ENCODE measurements at places on chromosomes 5 and 9.

DNA sequence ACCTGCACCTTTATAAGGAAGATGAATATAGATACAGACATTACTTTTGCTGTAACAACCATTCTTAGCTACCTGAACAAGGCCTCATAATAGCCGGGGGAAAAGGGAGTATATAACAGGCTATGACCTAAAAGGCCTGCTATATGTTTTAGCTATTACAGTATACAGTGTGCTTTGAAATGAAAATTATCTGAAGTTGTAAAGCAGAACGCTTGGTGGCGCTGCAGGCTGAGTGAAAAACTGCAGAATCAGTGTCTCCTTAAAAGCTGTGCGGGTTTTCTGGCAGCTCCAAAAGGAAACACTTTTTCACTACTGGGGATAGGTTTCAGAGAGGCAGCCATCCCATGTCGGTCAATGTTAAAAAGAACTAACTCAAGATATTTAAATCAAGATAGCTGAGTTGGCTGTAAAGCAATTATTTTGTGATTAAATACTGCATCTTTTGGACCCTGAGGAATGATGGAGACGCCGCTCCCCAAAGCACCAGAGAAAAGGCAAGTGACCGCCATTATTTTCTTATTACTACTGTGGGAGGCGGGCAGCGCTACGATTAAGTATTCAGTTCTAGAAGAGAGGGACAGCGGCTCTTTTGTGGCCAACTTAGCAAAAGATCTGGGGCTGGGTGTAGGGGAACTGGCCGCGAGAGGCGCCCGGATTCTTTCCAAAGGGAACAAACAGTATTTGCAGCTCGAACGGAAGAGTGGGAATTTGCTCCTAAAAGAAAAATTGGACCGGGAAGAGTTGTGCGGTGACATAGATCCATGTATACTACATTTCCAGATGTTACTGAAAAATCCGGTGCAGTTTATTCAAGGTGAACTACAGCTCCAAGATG, 5.9 kb downstream of the PCDHB6 start:
- peak; percentile 57 for DNase-seq

DNA sequence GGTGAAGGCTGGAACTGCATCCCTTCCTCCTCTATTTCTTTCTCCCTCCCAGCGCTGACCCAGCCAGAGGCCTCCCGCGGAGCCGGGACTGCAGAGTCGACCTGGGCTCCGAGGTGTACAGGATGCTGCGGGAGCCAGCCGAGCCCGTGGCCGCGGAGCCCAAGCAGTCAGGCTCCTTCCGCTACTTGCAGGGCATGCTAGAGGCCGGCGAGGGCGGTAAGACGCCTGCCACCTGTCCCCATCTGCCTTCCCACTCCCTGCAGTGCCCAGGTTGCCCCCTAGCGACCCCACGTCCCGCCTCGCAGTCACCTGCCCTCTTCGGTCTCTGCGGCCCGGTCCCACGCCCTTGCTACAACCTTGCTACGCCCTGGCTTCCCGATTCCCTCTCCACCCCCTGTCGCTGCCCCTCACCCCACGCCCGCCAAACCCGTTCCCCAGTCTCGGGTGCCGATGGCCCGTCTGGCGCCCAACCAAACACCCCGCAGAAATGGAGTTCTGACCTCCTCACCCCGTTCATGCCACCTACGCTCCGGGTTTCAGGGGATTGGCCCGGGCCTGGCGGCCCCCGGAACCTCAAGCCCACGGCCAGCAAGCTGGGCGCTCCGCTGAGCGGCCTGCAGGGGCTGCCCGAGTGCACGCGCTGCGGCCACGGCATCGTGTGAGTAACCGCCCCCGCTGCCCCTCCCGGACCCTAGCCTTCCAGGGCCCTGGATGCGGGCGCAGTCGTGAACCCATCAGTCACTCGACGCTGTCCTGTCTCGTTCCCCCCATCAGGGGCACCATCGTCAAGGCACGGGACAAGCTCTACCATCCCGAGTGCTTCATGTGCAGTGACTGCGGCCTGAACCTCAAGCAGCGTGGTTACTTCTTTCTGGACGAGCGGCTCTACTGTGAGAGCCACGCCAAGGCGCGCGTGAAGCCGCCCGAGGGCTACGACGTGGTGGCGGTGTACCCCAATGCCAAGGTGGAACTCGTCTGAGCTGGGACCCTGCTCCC, 14.1 kb downstream of the PDLIM4 start:
- DNase-seq = no peak

DNA sequence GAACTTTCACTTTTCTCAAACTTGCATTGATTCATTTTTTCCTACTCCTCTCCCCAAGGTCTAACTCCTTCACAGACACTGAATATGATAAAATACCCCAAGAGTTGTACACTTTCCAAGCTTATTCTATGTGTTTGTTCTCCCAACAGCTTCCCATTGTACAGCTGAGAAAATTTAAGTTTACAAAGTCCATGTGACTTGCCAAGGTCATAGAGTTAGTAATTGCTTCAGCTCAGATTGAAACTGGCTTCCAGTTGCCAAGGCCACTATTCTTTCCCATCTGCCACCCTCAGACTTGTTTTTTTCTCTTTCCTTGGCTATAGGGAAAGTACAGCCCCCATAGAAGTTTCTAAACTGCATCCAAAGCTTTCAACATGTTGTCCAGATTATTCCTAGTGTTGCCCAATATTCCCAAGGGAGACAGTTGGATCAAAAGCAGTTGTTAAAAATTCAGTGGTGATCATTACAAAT, 34.8 kb downstream of the TNFSF8 start:
- no peak for DNase-seq

GRCh38 chr5:65830856-65831255, 95.5 kb upstream of the ERBIN start:
- DNase-seq = no peak

DNA sequence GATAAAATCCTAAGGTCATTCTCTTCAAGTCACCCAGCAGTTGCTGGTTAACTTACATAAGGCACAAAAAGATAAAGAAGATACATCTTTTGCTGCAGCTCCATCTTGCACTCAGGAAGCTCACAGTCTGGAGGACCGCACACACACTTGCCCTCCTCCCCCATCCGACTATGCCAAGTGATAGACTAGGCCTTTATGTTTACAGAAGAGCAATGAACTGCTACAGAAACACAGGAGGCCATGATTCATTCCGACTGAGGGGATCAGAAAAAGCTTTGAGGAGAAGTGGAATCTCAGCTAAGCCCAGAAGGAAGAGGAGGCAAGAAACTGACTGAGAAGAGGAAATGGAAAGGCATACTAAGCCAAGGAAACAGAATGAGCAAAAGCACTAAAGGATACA, 17.4 kb downstream of the NRG2 start:
- DNase-seq = no peak

DNA sequence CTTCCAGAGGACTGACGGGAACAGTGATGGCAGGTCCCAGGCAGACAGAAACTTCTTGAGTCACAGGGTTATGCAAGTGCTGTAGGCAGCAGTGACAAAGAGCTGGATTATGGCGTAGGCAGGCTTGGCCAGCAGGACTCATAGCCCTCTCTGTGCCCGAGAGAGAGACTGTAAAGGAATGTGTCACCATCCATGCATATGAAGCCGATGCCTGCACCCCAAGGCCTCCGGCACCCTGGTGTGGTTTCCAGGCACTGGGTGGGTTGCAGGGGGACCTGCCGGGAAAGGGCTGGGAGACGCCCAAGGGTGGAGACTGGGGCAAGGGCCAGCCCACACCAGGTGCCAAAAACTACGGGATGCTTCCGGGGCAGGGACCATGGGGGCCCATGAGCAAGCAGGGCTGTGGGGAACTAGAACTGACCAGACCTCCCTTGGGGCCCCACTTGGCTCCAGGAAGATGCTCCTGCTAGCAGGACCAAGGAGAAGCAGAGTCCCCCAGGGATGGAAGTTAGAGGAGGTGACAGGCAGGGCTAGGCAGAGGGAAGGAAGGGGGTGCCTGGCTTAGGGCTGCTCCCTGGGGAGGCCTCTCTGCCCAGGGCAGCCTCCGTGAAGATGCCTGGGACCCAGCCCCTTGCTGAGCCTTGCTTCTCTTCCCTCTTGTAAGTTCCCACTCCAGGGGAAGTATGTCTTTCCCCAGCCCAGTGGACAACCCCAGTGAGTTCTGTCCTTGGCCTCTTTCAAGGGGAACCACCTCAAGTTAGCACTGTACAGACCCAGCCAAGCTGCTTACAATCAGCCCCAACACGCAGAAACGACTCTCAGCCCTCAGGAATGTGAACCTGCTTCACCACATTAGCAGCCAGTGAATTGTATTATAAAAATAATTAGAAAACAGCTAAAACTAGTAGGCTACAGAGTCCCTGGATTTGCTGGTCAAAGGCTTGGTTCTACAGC, 10.5 kb upstream of the IPPK start:
- no peak for DNase-seq

DNA sequence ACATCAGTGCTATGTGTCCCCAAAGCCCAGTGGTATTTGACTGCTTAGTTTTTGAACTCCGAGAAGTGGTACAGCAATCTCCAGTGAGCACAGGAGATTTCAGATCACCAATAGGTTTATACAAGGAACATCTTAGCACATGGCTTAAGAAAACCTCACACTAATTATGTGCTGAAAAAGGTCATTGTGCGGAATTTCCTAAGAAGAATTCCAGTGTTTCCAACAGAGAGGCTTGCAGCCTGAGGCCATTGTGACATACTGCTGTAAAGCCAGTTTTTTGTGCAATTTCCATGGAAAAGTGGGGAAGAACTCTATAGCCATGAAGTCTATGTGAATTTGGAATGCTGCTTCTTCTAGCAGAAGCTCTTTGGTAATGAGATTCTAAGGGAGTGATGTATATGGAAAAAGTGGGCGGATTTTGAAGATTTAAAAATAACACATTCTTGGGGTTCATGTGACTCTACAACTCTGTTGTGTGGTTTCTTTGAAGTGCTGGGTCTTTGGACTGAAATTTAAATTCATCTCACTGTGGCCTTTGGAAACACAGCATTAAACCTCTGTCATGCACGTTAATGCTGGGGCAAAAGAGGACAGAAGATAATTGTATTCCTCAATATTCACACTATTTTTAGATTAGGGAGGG, 110.5 kb upstream of the CD180 start:
- DNase-seq = no peak

GRCh38 chr9:6676254-6676921, 30.9 kb upstream of the GLDC start:
- DNase-seq = no peak

- no peak for DNase-seq
Observed at GRCh38 chr5:131649161-131649560, 14.1 kb upstream of the RAPGEF6 start.

DNA sequence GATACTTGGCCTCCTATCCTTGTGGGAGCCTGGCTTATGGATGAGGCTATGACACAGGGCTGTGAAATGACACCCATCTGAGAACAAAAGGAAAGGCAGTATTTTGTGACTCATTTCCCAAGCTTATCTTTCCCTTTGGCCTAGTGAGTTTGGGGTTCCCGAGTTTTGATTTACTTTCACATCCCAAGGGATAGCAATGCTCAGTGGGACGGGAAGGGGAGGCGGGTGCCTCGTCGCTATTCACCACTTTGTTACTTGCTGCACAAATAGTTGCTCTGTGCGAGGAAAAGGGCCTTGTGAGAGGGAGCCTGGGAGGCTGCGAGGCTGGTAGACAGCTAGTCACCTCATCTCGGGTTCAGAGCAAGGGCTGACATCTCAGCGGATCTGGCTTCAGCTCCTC, 59.1 kb upstream of the ENTREP1 start:
- DNase-seq = no peak

GRCh38 chr5:127031147-127031862, 947 bp upstream of the MARCHF3 start:
- no peak for DNase-seq

GRCh38 chr5:150918613-150919012, 13.8 kb upstream of the ZNF300 start:
- no peak for DNase-seq

GRCh38 chr5:80541392-80541791, 28.7 kb downstream of the ANKRD34B start:
- DNase-seq = no peak

GRCh38 chr5:169763376-169764017, 126.4 kb downstream of the DOCK2 start:
- no peak for DNase-seq

DNA sequence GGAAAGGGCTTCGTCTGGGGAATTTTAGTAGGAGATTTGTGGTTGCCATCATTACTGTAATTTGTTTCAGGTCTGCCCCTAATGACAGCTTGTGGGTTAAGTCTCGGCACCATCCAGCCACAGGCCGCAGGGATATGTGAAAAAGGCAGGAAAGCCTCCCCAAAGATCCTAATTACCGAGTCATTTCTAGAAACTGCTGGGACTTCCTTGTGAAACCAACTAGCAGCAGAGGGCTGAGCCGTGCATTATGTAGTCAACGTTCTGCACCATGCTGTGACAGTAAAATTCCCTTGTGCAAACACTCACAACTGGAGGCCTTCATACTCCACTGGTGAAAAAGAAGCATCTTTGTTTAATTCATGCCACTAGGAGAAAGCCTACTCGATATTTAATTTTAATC, 230.3 kb downstream of the MPDZ start:
- no peak for DNase-seq

- DNase-seq = no peak
Observed at GRCh38 chr9:129854588-129855110, 19.4 kb downstream of the USP20 start.

GRCh38 chr5:107605596-107606125, 65.1 kb downstream of the EFNA5 start:
- no peak for DNase-seq

DNA sequence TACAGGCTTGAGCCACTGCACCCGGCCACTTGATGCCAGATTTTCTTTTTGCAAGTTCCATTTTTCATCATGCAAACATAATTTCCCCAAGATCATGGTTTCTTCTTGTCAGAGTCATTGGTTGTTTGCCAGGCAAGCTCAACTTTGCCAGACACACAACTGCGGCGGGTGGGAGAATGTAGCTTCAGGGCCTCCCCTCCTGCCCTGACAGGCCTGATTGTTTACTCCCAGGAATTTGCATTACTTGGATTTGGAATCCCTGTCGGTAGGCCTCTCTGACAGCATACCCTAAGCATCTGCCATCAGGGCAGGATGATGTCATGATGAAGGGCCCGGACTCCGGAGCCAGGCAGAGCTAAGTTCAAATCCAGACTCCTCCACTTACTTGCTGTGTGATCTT, 15.1 kb downstream of the RPS14 start:
- peak; percentile 33 for DNase-seq

DNA sequence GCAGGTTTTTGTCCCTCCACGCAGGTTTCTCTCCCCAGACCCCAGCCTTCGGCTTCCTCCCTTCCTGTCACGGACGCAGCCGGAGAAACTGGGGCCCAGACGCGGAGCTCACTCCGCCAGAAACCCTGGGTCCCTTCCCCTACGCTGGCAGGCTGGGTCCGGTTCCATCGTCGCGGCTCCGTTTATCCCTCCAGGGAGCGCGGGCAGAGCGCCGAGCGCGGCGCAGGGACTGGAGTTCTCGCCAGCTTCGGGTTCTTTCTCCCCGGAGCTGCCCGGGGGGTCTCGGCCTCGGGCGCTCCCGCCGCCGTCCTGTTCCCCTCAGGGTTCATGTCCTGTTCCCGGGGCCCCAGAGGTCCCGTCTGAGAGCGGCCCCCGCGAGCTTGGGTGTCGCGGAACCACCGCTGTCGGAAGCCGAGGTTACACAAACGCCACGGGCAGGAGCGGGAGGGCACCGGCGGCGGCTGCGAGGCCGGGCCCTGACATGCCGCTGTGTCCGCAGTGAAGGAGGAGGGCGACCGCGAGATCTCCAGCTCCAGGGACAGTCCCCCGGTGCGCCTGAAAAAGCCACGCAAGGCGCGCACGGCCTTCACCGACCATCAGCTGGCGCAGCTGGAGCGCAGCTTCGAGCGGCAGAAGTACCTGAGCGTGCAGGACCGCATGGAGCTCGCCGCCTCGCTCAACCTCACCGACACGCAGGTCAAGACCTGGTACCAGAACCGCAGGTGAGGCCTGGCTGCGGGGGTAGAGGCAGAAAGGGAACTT, 4.6 kb downstream of the BARHL1 start:
- DNase-seq = no peak

- no peak for DNase-seq
Observed at GRCh38 chr5:170732685-170733084, 50.8 kb upstream of the GABRP start.

All from H4 (cell line).